ENCODE measurements at places on chromosomes 11 and 22.

DNA sequence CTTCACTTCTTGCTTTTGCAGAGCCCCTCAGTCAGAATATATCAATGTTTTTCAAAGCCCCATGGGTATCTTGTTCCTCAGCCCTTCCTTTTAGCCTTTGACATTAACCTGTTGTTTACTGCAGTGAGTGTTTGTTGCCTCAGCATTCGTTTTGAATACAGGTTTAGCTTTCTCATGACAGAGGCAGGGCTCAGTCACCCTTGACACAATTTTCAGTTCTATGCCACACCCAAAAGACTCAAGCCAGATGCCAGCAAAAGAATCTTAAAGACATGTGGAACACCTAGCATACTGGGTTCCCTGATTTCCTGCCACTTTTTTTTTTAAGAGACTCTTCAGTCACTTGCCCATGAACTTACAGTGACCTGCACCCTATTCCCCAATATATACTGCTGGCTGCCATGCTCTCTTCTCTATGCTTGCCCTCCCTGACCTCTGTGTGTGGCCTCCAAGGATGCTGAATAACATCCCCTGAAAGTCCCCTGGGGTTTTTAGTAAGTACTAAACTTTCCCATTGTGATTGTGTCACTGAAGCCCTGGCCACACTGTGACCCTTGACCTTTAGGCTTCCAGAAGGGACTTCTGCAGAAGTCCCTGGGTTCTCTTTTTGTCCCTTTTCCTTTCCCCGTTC is 1225.5 kb downstream of the TBC1D22A start:
- no peak for DNase-seq

DNA sequence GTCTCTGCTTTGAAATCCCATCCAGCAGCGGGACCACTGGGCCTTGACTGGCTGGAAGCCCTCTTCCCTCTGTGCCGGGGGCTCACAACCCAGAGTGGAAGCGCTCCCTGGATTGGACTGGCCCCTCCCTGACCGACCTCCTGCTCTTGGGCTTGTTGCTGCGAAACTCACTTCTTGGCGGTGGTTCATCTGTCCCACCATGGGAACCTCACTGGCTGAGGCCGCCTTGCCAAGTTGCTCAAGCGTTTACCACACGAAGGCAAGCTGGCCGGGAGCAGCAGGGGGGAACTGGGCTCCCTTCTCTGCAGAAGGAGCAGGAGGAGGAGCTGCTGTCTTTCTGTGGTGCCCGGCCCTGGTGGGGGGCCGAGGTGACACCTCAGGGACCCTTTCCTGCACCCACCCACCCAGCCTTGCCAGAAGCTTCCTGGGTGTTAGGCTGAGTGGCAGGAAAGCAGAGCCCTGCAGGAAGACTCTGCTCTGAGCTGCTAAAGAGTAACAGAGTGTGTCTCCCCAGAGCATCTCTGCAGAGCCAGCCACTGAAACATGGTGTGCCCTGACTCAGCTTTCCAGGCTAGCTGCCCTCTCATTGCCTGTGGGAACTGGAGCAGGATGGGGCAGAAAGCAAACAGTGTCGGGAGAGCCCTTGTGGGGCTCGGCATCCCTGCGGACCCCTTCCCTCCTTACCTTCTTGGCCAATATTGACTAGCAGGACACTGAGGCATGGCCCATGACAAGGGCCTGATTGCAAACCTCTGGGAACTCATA is 88.5 kb upstream of the ALX4 start:
- no peak for DNase-seq

- no peak for DNase-seq
Measured at GRCh38 chr22:29907753-29908515, 25.0 kb downstream of the MTMR3 start.

DNA sequence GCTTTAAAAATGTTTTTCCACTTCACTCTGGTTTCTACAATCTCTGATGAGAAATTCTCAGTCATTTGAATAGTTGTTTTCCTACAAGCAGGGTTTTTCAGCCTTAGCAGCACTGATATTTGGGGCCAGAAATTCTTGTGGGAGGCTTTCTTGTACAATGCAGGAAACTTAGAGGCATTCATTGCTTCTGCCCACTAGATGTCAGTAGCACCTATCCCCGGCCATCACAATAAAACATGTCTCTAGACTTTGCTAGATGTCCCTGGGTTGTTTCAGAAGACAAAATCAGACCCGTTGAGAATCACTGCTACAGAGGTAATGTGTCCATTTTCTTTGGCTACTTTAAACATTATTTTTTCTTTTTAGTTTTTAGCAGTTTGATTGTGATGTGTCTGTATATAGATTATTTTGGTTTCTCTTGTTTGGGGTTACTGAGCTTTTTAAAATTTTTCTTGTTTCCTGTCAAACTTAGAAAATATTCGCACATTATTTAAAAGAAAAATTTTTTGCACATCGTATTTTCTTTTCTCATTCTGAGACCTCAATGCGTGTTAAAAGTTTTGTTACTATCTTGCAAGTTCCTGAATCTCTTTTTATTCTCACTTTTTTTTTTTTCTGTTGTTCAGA is 60.8 kb upstream of the CCDC179 start:
- no peak for DNase-seq

DNA sequence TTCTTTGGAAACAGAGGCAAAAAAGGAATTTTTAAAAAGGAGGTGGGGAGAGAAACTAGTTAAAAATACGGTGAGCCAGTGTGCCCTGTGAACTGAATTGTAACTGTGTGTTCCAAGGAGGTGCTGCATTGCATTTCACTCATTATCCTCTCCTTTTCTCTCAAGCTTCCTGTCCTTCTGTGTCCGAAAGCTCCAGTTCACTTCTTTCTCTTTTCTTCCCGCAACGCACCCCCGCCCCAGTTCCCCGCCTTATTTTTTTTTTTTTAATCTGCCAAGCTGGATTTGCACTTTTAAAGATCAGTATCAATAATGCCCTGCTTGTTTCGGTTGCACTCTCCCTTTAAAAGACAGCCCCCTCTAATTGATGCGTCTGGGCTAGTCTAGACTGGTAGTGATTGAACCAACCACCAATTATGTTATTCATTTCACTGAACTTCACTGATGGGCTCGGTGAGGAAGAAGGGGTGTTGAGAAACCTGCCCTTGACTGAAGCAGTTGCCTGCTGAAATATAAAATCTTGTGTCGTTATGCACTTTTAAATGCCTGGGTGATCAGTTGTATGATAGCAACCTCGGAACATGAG is 18.5 kb downstream of the BLID start:
- no peak for DNase-seq

GRCh38 chr11:120746836-120747609 is 235.5 kb downstream of the GRIK4 start:
- no peak for DNase-seq

DNA sequence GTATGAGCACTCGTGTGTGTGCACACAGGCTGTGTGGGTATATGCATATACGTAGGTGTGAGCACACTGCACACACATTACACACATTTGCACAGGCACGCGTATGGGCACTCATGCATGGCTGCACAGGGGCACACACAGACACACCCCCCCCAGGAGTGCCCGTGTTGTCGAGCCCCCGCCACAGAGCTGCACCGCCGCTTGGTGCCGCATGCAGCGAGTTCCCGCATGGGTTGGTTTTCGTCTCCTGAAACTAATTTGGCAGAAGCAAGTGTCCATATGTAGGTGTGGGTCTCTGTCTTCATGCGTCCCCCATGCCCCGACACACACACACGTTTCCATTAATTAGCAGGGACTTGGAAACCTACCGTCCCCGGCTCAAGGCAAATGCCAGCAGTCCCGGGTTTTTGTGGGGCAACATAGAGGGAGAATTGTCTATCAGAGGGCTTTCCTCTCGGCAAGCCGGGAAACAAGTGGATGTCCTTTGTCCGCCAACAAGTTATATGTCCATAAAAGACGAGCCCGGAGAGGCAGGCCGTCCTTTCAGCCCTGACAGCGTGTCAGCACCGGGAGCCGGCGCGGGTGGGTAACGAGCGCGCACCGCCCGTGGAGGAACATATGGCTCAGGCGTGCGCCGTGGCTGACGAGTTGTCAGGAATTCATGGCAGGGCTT is 1291.7 kb downstream of the BRD1 start:
- DNase-seq = no peak

GRCh38 chr11:129503646-129504045 is 128.0 kb downstream of the BARX2 start:
- DNase-seq = no peak

- DNase-seq = no peak
Measured at GRCh38 chr22:42909363-42910058, 52.4 kb upstream of the ARFGAP3 start.

GRCh38 chr22:42307806-42308563 is 37.5 kb upstream of the TCF20 start:
- DNase-seq = no peak

DNA sequence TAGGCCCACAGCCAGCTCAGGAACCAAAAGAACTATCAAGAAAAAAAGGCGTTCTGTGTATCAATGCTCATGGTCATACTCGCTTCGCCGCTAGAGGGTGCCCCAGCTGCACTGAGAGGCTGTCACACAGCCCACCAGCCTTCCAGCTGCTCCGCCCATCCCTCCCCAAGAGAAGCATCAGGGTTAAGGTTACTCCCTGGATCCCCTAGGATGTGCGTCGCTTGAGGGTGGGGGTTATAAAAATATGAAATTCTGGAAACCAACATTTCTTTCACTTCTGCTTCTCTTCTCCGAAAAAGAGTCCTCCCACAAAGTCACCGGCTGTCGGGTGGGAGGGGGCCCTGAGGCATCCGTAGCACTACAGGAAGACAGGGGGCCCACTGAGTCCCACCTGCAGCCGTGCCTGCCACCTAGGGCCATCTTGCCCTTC is 1.7 kb downstream of the CBX6 start:
- DNase-seq = peak; percentile 90

DNA sequence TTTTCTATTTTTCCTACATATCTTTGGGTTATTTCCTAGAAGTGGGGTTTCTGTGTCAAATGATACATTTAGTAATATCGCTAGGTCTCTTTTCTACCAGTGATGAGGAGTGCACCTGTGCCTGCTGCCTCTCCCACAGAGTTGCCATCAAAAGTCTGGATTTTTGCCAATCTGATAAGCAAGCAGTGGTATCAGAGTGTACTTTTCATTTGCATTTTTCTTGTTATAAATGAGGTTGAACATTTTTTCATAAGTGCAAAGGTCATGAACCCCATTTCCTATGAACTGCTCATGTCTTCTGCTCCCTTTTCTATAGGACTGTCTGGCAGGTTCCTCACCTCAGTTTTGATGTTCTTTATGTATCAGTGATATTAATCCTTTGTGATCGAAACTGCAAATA is 1.7 kb downstream of the TRPM5 start:
- DNase-seq = no peak

DNA sequence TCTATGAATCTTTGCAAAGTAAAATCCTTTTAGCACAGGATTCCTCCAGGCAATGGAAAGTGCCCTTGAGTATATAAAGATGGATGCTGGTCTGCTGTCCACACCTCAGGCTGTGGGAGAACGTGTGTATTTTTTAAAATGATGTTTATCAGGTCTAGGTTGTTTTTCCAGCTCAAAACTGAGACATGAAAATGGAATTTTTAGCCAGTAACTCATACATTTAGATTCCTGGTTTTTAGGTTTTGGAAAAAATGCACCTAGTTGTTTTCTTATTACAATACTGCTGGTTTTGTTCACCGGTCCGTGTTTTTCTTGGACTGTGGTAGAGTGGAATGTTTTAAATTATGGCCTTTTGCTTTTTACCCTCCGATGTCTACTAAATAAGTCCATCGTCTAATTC is 554.7 kb downstream of the SOX6 start:
- DNase-seq = no peak

- peak; percentile 67 for DNase-seq
Measured at GRCh38 chr22:42283278-42284201, 13.1 kb upstream of the TCF20 start.

- DNase-seq = no peak
Measured at GRCh38 chr11:22194907-22195306, 2.0 kb downstream of the ANO5 start.

- DNase-seq = peak; percentile 88
Measured at GRCh38 chr11:117828611-117829368, 4.2 kb upstream of the FXYD2 start.

DNA sequence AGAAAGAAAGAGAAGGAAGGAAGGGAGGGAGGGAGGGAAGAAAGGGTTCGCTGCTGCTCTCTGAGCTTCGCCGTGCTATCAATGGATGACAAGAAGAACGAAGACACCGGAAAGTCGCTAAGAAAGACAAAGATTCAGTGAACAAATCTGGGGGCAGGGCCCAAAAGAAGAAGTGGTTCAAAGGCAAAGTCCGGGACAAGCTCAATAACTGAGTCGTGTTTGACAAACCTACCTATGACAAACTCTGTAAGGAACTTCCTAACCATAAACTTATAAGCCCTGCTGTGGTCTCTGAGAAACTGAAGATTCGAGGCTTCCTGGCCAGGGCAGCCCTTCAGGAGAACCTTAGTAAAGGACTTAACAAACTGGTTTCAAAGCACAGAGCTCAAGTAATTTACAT is 2.9 kb upstream of the TTLL1 start:
- DNase-seq = no peak

GRCh38 chr11:104106136-104106754 is 57.7 kb downstream of the PDGFD start:
- DNase-seq = no peak

DNA sequence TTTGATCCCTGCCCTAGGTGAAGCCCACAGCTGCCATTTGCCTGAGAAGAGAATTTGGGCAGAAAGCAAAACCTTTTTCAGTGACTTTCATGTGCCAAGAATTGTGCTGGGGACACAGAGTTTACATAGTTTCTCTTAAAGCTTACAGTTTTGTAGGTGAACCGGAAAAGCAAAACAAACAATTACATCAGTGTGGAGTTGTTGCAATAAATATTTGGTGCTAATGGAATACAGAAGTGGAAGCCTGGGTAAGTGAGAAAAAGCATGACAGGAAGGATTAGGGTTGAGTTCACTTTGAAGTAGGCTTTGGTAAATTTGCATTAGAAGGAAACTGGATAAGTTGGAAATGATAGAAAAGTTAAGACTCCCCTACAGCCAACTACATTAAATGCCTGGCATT is 82.7 kb downstream of the RASSF10 start:
- no peak for DNase-seq

GRCh38 chr22:37824674-37825641 is 1.8 kb downstream of the GALR3 start:
- DNase-seq = peak; percentile 50

- no peak for DNase-seq
Measured at GRCh38 chr22:28442711-28443525, 236.7 kb downstream of the TTC28 start.

DNA sequence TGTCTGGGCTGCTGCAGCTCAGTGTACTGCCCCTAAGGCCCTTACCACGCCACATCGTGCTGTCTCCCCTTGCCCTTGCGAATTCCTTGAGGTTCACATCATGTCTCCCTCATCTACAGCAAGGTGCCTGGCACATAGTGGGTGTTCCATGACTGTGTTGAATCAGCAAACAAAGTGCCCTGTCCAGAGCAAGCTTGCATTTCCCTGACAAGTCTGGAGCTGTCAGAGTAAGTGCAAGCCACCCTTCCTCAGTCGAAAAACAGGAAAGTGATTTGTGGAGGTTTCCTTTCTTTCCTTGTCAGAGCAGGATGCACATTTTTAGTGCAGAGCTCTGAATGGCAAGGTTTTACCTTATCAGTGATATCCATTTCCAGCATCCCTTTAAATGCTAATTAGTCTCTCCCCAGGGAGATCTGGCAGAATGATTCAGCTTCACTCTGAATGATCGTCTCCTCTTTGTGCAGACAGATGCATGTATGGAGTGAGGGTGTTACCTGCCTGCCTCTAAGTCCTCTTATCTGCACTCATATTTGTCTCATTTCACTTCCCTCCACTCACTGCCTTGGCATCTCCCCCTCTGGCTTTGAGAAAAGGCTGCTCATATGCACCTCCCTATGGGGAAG is 331.2 kb downstream of the TMEM135 start:
- no peak for DNase-seq

- no peak for DNase-seq
Measured at GRCh38 chr11:15965562-15966250, 390.6 kb downstream of the SOX6 start.

All from activated T-cell treated with anti-CD3 and anti-CD28 coated beads, Interleukin-2, amount 50 U/mL, for 24 hours (primary cell).